Common myeloid progenitor, CD34-positive (primary cell): ENCODE measurements at places on chromosomes 5 and 9.

DNA sequence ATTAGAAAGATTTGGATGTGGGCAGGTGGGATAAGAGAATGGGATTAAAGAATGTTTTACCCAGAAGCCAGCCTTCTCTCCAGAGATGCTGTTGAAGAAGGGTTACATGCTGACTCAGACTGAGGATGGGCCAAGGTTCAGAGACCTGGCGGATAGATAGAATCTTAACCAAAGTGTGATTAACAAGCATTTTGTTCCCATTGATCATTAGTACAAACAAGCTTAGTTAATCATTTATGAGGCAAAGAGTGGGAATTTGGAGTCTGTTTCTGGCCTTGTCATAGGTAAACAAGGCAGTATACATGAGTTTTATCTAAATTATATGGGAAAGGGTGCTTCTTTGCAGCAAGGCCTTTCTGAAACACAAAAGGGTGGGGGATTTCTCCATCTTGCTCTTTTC lies 20.8 kb upstream of the DTWD2 start:
- no peak for DNase-seq

- no peak for DNase-seq
Observed at GRCh38 chr5:134582281-134582680, 50.3 kb downstream of the SAR1B start.

DNA sequence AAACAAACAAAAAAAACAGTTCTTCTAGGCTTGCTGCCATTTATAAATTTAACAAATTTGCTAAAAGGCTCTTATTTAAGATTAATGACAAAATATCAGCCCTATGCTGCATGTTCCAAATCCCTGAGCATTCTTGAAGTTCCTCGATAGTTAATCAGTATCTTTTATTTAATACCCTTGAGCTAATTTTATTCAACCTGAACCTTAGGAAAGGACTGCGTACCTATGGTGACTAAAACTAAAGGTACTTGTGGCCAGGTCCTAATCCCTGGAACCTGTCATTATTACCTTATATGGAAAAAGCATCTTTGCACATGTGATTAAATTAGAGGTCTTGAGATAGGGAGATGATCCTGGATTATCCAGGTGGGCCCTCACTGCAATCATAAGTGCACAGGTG lies 10.5 kb upstream of the INIP start:
- DNase-seq: no peak

- DNase-seq: no peak
Observed at GRCh38 chr5:74916831-74917710, 50.9 kb upstream of the FAM169A start.

GRCh38 chr5:80117446-80117845 lies 82.3 kb downstream of the THBS4 start:
- peak; percentile 33 for DNase-seq

DNA sequence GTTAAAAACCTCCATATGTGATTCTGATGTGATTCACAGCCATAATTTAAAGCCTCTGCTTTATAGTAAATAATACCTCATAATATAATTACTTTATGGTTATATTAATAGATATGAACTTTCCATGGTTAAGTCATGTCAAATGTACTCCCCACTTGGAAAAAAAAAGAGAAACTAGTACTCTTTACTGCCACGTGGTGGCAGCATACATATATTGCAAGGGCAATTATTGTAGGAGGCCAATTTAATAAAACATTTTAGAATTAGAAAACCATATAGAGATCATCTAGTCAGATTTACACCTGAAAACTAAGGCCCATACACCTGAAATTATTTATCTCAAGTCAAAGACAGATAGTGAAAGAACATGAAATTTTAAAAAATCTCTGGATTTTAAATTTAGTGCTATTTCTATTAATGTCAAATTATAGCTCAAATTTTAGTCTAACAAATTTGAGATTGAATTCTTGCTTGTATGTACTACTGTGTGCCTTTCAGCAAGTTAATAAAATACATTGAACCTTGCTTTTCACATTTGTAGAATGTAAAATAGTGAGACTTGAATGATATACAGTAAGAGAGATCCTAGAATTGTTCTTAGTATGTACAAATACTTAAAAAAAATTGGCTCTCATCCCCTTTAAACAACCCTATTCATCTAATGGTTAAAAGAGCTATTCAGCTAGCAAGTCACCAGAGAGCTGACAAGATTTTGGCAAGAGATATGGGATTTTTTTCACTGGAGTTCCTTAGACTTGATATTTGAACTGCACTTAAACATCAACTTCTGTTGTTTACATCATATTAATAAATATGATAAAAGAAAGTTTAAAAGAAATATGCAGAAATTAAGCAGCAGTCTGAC lies 603.8 kb downstream of the TLE4 start:
- peak; percentile 41 for DNase-seq

DNA sequence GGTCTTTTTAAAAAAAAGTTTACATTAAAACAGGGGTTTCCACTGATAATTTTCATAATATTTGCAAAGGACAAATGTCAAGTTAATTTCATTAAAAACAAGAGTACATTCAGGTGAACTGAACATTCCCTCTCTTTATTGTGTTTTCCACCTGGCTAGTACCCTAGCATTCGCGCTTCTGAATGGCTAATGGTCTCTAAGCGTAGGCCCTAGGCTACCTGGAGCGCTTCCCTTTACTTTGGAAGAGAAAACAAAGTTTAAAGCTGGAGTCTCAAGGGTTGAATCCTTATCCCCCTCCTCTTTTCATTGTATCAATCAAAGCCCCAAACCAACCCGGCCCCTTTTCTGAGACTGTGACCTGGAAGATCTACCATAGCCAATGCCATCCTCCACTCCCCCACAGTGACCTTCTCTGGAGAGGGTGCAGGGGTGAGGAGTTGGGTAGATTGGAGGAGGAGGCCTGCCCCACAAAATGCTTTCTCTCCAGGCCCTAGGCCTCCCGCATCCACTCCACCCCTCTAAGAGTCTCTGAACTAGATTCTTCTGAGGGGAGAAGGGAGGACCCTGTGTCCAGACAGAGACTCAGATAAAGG lies 73.3 kb upstream of the TBCA start:
- no peak for DNase-seq

GRCh38 chr5:134079748-134080581 lies 34.5 kb upstream of the TCF7 start:
- no peak for DNase-seq

GRCh38 chr5:168712280-168712924 lies 133.2 kb upstream of the PANK3 start:
- DNase-seq: no peak

- DNase-seq: no peak
Observed at GRCh38 chr9:93057703-93058354, 672 bp upstream of the SUSD3 start.

DNA sequence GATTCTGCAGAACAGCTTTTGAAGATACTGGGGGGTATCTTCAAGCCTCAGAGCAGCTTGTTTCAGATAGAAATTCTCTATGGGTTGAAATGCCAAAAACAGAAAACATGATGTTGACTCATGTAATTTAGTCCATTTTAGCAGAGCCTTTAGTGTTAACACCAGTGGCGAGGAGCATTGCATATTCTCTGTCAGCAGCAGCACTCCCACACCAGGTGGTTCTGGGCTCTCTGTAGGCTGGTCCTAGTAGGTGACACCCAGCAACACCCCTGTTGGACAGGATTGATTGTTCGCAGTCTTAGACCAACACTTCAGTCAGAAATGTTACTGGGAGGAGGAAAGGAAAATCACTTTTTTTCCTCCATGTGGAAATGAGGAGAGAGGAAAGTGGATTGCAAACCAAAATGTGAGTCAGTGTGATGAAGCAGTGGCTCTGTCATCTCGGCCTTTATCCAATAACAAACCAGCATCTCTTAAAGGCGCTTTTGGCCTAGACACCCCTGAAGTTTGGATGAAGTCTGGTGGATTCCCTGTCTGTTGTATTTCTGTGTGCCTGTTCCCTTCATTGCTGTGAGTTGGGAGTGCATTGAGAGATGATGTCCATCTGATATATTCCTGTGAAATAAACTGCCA lies 16.8 kb downstream of the SLC46A2 start:
- no peak for DNase-seq

DNA sequence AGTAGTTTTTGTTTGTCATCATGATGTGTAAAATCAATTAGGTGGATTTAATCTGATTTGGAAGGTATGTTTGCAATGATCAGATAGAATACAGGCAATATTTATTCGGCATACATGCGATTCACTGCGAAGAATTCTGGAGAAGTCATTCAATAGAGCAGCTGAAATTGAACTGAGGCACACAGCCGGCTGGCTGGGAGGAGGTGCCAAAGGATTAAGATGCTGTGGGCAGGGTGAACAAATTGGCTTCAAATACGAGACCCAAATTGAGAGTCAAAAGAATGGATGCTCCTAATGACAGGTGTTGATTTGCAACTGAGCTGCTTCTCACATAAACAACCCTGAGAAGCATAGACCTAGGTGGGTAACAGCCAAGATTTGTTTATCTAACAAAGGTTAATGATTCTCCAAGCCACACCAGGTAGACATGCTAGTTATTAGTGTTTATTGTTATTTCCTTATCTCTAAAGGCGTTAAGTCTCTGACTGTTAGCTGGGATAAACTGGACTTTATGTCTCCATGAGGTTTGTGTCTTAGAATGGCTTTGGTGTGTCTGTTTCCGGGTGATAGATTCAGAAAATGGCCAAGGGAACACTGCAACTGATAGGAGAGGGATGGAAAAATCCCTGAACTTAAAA lies 55.3 kb upstream of the CLINT1 start:
- no peak for DNase-seq

DNA sequence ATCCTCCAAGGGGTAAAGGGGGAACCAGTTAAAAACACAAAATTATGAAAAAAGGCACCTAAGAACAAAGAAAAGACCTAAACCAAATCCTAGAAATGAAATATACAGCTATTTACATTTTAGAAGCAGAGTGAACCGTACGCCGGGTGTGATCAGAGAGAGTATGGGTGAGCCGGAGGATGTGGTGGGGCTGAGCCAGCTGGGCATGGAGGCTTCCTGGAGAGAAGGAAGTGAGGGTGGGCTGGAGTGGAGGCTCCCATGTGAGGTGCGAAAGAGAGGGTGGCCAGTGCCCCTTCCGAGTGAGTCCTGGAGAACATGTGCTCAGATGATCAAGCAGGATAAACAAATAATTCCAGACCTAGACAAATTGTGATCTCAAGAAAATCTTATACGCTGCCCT lies 111.6 kb downstream of the CACNA1B start:
- DNase-seq: no peak
